ENCODE measurements at places on chromosomes 4 and X.
A peak's percentile ranks its signal among the peaks of the same experiment; 100 is the strongest.

- no peak for DNase-seq
Measured at GRCh38 chr4:159414305-159414704, 311.4 kb downstream of the RAPGEF2 start.

DNA sequence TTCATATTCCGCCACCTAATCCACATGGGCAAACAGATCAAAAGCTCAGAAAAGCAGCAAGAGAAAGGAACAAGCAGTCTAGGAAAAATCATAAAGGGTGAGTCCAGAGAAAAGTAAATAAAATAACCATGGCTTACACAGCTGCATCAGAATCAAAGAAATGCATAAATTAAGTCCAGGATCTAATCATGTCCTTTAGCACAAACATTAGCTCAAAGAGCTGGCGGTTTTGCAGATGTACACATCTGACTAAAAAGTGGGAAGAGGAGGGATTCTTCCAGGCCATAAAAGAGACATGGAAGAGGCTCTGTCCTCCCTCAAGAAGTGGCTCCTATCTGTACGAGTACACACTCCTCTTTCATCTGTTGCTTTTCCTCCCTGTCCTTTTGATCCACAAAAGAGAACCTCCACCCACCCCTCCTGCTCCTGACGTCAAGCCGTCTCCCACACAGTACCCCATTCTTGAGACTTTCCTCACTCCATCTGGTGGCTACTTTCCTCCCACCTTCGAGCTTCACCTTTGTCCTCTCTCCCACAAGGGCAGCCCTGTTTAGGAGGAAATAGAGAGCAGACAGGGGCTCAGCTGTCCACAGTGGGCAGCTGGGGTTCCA, 92.5 kb downstream of the RASL11B start:
- DNase-seq: no peak

DNA sequence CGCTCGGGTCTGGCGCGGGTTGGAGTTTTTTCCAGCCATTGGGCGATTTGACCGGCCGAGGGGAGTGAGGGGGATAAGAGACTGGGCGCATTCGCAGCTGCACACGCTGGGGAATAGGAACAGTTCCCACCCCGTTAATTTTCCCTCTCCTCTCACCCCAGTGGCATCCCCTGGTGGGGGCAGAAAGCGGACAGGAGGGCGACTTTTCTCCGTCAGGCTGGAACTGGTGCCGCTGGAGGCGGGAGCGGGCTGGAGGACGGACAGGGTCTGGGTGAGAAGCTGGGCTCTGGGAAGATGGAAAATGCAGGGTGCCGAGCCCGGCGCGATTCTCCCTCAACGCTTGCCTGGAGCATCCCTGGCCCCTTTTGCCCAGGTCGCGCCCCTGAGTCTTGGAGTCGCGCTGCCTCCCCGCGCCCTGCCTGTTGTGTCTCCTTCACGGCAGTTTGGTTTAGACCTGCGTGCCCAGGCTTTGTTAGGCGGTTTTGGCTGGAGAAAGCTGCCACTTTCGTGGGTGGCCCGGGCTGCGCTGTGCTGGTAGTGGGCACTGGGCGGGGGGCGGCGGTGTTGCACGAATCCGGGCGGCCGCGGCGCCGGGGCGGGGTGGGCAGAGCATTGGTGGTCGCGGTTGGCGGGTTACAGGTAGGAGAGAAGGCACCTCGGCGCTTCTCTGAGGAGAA, 2.0 kb downstream of the ADGRL3 start:
- DNase-seq: no peak

DNA sequence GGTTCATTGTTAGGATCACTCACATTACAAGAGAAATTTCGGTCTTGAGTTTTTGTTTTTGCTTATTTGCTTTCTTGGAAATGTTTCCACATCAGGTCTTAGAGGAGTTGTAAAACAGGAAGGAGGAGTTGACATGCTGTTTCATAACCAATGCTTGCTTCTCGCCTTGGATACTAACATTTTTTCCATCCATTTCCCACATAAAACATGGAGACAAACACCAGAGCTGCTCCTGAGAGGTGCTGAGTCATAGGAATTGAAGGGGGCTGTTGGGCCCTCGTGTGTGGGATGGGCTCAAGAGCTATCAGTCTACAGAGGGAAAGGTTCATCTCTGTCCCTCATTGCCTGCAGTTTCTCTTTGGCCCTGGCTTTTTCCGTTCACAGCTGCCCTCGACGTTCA, 29.9 kb downstream of the TBL1X start:
- no peak for DNase-seq

DNA sequence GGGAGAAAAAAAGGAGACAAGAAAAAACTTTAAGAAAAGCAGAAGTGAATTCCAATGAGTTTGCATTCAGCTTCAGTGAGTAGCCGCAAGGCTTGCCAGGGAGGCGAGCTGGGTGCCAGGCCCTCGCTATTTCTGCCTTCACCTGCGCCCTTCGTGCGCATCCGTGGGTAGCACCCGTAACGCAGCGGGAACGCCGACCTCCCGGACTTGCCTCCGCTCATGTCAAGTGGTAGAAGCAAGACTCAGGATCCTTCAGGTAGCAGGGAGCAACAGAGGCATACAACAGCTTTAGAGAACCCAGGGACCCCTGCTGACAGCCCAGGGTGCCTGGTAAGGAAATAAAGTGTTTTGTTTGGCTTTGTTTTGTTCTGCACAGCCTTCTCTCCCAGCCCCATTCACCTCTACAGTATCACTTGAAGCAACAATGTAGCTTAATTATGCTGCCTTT, 140.0 kb upstream of the BCOR start:
- no peak for DNase-seq

DNA sequence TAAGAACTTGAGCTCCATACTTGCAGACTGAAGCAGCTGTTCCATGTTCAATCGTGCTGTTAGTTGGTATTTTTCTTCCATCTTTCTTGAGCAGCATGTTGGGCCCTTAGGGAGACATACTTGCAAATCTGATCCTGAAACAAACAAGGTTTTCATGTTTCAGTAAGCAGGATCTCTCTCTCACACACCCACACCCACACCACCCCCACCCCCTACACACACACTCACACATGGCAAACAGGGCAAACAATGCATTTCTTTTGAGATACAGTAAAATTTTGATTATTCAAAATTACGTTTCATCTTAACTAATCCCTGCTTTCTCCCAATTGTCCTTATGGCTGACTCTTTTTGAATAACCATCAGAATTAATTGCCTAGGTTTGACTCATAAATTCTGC, 32.3 kb downstream of the GPC3 start:
- no peak for DNase-seq

DNA sequence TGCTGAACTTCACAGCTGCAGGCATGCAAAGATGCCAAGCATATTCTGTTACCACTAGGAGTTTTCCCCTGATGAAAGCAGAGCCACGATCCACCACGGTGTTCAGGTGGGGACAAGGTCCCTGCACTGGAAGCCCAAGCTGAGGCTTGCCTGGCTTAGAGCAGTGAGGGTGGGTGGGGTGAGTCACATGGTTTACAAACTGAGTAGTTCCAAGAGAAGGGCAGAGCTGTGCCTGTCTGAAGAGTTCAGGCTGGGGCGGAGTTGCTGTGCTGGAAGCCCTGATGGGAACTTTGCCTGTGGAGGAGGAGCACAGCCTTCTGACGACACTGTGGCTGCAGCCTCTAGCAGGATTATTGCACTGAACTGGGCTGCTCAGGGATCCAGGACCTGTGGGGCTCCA, 45.5 kb downstream of the FAM9B start:
- DNase-seq: no peak

DNA sequence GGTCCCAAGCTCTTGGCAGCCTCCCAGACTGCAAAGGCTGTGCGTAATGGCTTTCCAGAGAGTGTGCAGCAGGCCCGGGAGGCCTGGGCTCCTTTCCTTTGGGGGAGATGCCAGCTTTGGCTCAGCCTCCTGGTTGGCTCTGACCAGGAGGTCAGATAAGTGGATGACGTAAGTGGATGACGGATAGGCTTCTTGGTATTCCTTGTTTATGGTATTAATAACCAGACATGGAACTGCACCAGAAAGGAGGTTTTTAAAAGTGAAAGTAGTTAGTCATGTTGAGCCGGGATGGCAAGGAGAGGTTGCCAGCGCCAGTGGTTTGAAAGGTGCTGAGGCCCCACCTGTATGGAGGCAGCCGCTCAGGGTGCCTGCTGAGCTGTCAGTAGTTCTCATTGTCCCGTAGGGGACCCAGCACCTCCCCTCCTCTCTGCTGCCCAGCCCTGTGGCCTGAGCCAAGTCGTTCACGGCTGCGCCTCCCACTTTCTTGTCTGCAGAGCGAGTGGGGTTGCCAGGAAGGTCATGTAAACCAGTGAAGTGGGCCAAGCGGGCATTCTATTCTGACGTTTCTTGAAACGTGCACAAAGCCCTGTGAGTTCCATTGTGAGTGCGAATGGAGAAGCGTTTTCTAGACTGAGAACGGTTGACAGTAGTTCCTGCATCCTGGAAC, 28.7 kb upstream of the STOX2 start:
- no peak for DNase-seq

DNA sequence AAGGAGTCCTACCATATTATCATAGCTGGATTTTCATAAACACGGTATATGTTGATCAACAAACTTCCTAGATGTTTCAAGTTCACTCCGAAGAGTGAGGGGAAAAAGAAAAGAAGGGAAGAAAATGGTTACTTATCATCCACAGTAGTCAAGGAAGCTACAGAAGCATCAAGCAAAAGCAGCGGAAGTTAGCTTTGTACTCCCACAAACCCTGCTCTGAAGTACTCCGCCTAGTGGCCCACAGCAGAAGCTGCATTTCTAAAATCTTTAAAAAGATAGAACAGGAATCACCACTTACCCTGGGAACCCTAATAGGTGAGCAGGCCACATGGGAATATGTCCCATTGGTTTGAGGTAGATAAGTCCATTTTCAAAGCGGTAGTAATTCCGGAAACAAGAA, 28.5 kb upstream of the FRG1 start:
- DNase-seq: no peak

DNA sequence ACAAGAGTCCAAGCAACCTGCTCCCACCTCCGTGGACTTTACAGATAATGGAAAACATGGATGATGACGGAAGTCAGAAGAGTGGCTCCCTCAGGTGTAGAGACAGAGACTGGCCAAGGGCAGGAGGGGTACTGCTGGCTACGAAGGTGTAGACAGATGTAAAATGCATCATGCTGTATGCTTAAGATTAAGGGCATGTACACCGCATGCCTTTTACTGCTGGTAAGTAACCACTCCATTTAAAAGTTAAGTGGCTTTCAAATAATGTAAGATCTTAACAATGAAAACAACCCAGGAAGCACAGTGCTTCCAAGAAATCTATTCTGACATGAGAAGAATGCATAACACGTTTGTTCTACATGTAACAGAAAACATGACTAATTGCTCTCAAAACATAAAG, 76.9 kb upstream of the FAM9B start:
- DNase-seq: no peak

- no peak for DNase-seq
Measured at GRCh38 chr4:178823673-178824295, 1381.5 kb upstream of the AGA start.

- no peak for DNase-seq
Measured at GRCh38 chr4:89379511-89380044, 72.0 kb upstream of the GPRIN3 start.

DNA sequence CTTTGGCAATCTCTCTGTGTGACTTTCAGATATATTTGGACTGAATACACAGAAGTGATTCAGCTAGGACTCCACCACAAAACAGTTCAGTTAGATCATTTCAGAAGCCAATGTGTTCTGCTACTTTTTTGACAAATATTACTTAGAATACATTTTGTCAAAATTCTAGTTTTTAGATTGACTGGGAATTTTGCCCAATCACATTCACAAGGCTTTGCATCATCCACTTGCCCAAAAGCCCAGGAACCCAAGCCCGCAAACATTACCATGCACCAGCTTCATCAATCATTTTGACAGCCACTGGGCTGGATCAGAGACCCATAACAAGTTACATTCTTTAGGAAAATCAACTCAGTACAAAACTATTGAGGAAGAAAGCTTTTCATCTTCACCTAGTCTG, 256.6 kb upstream of the NDST3 start:
- no peak for DNase-seq

GRCh38 chr4:10180927-10181744, 64.5 kb upstream of the WDR1 start:
- DNase-seq: peak; percentile 4

- DNase-seq: no peak
Measured at GRCh38 chr4:110310795-110311194, 112.4 kb upstream of the ELOVL6 start.
